ENCODE measurements at places on chromosomes 6 and 20.
A peak's percentile ranks its signal among the peaks of the same experiment; 100 is the strongest.

DNA sequence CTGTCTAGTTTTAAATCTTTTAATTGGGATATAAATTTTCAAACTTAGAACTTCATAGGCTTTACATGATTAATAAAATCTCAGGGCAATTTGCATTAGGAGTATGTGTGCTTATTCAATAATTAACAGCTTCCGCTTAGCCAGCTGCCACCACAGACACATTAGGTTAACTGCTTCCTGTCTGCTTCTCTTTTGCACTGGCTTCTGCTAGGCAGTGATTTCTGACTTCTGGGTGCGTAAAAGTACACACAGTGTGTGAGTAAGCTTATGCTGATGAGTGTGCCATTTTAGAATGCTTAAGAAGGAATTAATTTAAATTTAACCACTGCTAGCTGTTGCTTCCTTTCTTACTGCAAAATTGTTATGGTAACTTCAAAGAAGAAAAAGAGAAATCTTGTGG is 73.9 kb downstream of the F13A1 start:
- no peak for DNase-seq

DNA sequence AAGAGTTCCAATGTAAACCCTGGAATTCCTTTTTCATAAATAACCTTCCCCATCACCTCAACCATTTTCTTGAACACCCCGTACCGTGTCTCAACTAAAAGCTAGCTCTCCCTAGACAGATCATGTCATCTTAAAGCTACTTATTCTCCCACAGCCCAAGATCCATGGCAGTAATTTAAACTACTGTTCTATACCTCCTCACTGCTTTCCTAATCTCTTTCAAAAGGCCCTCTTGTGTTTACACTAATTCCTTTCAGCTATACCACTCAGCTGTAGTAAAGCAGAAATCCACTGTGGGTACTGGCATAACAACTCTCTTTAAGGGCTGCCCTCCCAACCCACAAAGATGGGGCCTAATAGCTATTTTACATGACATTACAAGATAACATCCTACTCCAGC is 67.5 kb downstream of the RNGTT start:
- DNase-seq: no peak

DNA sequence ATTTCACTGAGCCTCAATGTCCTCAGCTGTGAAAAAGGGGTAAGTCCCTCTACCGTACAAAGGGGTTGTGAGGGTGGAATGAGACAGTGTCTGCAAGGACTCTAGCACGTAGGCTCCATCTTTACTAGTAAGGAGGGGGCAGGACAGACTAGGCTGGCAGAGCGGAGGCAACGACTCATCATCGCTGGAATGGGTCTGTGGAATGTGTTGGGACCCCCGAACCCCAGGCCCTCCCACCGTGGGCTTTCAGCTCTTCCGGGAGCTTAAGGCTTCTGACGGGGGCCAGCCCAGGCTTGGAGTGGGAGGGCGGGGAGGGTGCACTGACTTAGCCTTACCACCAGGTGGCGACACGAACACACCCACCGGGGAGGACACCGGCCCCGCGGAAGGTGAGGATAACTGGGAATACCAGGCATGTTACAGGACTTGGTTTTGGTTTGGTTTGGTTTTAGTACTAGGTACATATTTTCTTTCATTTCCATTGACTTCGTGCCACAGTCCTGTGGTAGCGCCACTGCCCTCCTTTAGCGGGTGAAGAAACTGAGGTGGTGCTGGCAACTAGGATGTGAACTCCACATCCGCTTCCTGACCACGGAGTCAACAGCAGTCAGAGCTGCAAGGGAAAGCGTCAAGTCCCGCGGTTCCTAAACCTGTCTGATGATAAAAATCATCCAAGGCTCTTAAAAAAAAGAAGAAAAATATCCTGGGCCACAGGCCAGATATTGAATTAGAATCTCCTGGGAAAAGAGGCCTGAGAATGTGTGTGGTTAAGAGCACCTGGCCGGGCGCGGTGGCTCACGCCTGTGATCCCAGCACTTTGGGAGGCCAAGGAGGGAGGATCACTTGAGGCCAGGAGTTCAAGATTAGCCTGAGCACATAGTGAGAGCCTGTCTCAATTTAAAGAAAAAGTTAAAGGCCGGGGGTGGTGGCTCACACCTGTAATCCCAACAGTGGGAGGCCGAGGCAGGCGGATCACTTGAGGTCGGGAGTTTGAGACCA is 10.3 kb upstream of the TULP1 start:
- peak; percentile 69 for DNase-seq

DNA sequence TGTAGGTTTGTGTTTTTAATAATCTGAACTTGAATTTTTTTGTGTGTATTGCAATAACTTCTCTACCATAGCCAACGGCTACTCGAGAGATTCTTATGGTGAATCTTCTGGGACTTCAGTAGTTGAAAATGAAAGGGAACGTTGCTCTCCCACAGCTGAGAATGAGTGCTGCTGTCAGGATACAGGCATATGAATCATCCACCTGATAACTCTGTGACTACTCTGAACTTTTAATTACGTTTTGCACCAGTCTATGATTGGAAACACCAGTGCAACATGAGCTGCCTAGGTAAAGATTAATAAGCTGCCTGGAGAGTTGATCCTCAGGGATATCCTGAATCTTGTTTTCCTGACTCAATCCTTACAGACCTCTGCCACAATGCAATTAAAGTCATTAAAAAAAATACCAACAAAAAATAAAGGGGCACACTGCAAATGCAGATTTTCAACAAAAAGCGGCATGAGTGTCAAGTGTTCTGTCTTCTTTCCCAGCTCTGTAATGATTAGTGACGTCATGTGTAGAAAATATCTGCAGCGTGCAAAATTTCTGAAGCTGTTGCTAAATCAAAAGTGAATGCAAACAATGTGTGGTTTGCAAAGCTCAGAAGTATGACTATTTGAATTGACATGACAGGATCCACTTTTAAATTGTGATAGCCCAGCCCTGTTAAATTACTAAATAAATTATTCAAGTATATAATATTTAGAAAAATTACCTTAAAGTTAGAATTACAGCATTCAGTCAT is 432.2 kb downstream of the HTR1B start:
- no peak for DNase-seq

DNA sequence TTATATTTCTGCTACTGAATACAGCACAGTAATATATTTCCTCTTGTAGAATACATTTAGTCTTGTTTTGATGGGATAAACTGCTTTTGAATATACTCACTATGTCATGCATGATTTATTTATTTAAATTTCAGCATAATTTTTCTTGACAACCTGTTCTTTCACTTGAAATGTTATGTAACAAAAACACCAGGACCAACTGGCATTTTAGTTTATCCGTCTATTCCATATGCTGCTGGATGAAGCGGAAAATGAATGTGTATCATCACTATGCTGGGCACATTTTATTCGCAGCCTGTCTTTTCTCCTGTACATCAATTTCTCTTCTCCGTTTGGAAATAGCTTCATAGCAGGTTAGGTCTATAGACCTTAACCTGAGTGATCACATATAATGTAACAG is 206.8 kb upstream of the PLCB4 start:
- no peak for DNase-seq

- no peak for DNase-seq
These were observed 84.0 kb downstream of the HFE start for GRCh38 chr6:26170951-26171841.

- DNase-seq: no peak
These were observed 60.7 kb downstream of the SIM1 start for GRCh38 chr6:100404051-100404450.

DNA sequence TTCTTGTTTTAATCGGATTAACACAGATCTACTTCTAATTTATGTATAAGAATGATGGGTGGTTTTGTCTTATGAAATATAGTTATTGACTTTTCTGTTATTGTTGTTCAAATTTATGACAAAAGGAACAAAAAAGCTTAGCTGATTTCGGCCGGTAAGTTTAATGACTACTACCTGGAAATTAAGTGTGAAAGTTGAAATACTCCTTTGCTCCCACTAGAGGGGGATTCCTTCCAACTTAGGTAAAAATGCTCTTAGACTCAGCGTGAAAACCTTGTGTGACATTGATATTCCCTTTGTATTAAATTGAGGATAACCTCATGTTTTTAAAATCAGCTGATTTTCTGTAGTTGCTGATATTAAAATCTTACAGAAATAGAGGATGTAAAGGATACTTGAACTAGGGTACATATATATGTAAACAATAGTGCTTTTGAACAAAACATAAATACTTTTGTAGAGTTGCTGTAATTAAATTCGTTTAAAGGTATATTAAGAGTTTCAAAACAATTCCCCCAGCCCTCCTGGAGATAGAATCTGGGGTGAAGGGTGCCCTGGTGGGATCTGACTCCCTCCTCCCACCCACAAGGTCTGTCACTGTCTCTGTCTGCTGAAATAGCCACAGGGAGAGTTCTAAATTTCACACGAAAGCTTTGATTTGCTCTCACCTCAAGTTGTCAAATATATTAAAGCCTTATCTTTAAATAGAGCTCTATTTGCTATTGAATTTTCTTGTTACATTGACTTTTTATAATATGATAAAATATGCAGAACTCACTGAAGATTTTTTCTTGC is 257.5 kb downstream of the ARID1B start:
- DNase-seq: no peak

DNA sequence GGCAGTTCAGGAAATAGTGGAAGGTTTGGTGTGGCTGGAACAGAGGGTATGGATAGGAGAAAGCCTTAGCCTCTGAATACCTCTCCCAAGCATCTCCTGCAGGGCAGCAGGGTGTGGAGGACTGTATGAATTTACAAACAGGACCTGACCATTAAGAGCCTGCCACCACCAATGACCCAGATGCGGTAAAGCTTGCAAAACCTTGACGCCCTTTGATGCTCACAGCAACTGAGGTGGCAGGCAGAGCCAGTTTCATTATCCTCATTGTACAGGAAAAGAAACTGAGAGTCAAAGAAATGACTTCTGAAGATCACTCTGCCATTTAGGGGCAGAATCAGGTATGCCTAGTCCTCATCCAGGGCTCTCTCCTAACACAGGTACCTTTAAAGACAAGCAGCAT is 2.4 kb downstream of the HM13 start:
- no peak for DNase-seq

GRCh38 chr20:41650231-41650948 is 32.2 kb upstream of the CHD6 start:
- DNase-seq: no peak

- DNase-seq: no peak
These were observed 141.5 kb downstream of the GMDS start for GRCh38 chr6:2103765-2104523.

GRCh38 chr20:458776-459175 is 3.6 kb downstream of the TBC1D20 start:
- no peak for DNase-seq

DNA sequence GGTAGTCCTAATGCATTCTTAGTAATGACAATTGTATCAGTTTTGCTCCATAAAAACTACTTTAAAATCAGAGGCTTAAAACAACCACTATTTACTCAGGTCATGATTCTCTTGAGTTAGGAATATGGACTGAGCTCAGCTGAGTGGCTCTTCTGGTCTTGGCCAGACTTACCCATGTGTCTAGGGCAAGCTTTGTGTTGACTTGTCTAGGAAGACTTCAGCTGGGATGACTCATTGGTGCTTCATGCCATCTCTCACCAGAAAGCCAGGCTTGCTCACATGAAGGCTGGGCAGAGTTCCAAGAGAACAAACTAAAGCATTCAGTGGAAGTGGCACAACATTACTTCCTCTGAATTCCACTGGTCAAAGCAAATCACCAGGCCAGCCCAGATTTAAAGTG is 155.3 kb downstream of the DHX35 start:
- DNase-seq: no peak

- DNase-seq: no peak
These were observed 1.4 kb upstream of the RAET1G start for GRCh38 chr6:149924206-149924932.
